ENCODE measurements at places on chromosomes 2 and 18.

- no peak for DNase-seq
These were observed 241.3 kb downstream of the RBM43 start for GRCh38 chr2:151020411-151020810.

- no peak for DNase-seq
These were observed 347.1 kb downstream of the TNS1 start for GRCh38 chr2:217655651-217656050.

- no peak for DNase-seq
These were observed 66.2 kb downstream of the ESCO1 start for GRCh38 chr18:21534327-21534726.

GRCh38 chr2:34337735-34338134, 738.6 kb upstream of the FAM98A start:
- no peak for DNase-seq

- no peak for DNase-seq
These were observed 97.3 kb upstream of the RGPD4 start for GRCh38 chr2:107729440-107729839.

DNA sequence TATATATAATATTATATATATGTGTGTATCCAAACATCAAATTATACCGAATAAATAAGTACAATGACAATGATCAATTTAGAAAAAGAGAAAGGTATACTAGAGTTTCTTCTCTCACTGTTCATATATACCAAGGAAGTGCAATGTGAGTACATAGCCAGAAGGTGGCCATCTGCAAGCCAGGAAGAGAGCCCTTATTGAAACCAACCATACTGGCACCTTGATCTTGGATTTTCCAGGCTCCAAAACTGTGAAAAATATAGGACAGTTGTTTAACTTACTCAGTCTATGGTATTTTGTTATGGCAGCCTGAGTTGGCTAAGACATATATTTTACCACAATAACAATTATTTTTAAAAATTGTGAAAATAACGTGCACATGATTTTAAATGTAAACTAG, 1490.2 kb upstream of the SLC39A10 start:
- DNase-seq, result no peak

- DNase-seq, result no peak
These were observed 557.9 kb downstream of the TNS1 start for GRCh38 chr2:217444932-217445331.

- DNase-seq, result no peak
These were observed 11.9 kb downstream of the STON1 start for GRCh38 chr2:48541666-48542389.

GRCh38 chr2:225117051-225117716, 74.9 kb upstream of the DOCK10 start:
- DNase-seq, result no peak

GRCh38 chr2:12318427-12319057, 398.2 kb upstream of the TRIB2 start:
- DNase-seq, result no peak

- no peak for DNase-seq
These were observed 159.5 kb downstream of the SETBP1 start for GRCh38 chr18:44840058-44840790.

DNA sequence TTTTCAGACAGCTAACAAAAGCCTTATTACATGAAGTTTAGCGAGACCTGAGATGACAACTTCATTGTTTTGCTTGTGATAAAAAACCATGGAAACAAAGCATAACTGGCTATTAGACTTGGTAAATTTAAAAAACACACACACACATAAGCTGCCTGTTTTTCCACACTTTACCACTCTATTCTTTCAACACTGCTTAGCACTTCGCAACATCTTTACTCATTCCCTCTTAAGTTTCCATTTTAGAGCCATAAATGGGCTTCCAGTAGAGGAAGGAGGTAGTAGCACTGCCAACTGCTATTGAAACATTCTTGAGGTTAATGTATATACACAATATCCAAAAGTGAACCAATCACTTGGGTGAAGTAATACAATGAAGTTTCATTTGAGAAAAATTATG, 54.1 kb downstream of the BAZ2B start:
- DNase-seq, result no peak

GRCh38 chr2:219437690-219438206, 3.1 kb downstream of the SPEG start:
- DNase-seq, result no peak

DNA sequence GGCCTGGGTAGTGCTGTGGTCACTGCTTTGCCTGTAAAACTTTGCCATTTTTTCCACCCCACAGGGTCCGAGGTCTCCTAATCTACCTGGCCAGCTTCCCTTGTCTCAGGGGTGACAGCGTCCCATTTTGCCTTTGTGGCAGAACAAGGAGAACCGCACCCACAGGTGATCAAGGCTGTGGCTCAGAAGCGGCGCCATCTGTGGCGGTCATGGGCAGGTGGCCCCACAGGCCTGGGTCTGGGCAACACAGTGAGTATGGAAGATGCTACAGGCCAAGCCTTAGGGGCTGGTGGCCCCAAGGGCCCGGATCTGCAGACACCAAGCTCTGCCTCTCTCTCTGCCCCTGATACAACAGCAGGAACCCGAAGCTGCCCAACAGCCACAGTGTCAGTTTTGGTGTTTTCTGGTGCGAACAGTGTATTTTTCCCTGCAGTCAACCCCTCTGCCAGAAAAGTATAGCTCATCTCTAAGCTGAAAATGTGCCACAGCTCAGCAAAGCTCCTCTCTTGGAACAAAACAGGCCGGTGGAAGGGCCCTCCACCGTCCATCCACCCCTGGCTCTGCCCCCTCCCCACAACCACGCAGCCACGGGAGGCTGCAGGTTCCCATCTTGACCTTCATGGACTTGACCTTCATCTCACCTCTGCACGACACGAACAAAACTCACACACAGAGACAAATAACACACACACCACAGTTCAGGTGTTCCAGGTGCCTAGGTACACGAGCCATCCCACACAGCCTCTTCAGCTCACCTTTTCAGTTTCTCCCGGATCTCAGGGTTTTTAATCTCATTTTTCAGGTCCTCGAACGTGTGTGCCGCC, 96.7 kb downstream of the PXDN start:
- DNase-seq, result no peak

DNA sequence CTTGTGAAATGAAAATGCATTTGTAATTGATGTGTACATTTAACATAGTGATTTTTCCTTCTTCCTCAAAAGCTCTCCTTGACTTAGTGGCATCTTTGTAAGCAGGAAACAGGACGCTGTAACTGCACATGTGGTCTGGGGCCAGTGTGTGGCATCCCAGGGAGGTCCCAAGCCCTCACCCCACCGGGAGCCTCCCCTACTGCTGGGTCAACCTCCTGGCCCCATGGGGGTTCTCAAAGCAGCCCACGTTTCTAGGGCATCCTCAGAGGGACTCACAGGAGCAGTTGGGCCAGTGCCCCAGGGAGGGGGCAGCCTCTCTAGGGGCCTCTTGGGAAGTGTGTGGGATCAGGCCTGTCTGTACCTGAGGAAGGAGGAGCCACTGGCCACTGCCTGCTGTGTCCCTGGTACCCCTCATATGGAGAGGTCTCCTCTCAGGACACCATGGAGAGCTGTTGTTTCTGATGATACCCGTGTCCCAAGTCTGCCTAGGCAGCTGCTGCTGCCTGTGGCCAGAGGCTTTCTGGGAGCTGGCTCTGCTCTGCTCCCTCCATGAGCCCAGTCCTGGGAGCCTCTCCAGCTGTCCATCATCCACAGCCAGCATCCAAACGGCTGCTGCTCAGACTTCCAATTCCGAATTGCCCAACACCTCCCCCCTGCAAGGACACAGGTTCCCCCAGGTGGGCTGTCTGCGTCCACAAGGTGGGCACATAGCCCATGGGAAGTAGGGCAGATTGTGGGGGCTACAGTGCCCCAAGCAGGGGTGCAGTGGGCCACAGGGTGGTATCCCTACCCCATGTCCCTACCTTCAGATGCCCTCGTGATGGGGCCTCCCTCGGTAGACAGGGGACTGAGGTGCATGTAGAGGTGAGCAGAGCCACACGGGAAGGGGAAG, 13.4 kb downstream of the ARHGEF4 start:
- DNase-seq, result no peak

DNA sequence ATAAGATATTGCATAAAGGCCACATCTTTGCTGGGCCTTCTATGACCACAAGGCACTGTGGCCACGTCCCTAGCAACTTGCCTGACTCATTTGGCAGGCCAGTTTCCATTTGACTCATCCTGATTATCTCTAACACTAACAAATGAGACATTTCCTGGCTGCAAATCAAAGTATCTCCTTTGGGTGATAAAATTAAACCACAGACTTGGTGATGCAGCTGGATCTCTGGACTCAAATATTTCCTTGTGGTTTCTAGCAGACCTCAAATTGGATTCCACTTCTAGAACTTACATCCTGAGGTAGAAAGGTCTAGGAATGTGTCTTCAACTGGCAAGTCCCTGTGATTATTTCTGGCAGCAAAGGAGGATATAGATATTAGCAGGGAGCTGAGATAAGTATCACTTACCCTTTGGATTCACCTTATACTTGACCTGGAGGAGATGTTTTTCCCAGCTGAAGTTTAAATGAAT, 167.9 kb upstream of the NXPH2 start:
- DNase-seq, result no peak

- DNase-seq, result no peak
These were observed 32.8 kb downstream of the PELI1 start for GRCh38 chr2:64111426-64111825.

- no peak for DNase-seq
These were observed 138.3 kb upstream of the STK17B start for GRCh38 chr2:196309691-196310090.

GRCh38 chr2:223269386-223269785, 217.4 kb downstream of the KCNE4 start:
- no peak for DNase-seq

DNA sequence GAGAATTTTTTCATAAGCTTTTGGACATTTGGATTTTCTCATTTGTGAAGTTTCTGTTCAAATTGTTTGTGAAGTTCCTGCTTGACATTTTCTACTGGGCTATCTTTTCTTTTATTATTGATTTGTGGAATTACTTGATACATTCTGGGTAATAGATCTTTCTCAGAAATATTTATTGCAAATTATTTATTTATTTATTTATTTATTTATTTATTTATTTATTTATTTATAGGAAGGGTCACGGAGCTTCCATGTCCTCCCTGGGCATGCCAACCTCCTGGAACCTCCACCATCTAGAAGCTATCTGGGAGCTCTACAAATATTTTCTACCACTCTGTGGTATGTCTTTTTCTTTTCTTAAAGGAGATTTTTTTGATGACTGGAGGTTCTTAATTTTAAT, 25.7 kb upstream of the SERPINB7 start:
- DNase-seq, result no peak

DNA sequence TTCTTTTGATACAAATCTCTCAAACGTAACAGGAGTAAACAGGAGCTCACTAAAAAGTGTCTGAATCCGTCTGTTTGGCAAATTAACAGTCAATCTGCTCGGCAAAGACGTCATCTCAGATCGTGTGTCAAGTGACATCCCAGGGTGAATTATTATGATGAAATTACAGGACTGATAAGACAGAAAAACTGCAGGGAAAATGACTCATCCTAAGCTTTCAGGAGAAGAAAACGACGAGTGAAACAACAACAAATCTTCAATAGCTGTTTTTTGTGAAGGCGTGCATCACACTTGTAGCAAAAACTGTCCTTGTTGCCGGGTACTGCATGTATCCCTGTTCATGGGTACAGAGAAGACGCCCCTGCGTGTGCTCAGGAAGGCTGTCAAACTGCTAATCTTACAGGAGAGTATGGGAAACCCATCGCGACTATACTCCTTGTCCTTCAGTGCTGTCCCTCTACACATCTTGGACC, 24.9 kb downstream of the EPB41L3 start:
- DNase-seq, result no peak

DNA sequence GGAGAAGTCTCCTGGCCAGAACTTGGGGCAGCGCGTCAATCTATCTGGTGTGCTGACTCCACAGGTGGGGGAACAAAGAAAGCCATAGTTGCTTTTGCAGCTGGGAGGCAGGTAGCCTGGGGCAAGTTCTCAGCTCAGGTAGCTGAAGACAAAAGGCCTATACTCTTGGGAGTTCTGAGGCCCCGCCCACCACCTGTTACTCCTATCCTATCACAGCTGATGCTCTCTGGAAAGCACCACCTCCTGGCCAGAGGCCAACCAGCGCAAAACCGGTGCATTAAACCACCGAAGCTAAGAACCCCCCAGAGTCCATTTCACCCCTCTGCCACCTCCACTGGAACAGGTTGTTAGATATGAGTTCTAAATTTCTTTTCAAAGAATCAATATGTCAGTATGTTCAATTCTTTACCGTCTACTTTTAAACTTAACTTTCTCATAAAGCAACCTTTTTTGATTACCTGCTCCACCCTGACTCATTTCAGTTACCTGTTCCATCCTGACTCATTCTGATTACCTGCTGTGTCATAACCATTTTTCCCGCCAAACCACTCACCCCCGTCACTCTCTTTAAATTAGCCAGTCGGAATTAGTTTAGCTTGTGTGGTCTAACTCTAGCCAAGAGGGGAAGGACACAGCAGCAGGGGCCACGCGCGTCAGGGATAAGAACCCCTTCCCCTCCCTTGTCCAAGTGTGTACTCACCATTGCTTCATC, 43.4 kb downstream of the UPP2 start:
- DNase-seq, result no peak

DNA sequence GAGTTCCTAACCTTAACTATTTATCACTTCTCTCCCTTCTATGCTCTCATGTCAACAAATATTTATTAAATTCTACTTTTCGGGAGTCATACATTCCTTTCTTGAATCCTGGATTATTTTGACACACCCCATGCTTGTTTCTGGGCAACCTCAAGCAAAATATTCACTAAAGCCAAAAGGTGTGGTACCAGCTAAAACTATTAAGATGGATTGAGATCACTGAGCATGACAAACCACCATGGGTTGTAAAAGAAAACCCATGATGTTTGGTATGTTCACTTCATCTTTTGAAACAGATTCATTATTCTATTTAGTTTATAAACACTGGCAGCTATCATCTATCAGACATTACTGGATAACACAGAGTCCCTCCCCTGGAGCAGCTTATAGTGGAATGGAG, 32.5 kb downstream of the DPP4 start:
- DNase-seq, result no peak

GRCh38 chr2:200913654-200914053, 24.5 kb downstream of the NIF3L1 start:
- DNase-seq, result no peak

DNA sequence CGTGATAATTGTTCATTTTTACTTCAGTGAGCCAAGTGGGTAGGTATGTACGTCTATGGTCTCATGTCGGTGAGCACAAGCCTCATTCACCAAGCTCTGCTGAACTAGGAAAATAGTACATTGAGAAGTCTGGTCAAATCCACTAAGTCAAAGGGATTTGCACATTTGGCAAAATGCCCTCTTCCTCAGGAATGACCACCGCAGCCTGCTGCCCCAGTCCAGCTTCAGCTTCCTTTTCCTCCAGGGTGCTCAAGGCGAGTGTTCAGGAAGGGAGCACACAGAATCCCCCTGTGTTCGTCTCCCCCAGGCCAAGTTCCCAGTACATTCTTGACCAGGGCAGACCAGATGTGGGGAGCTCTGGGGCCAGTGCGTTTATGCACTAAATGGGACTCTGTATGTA, 23.0 kb downstream of the TCF7L1 start:
- no peak for DNase-seq

GRCh38 chr2:126881591-126881990, 17.1 kb upstream of the TEX51 start:
- no peak for DNase-seq

All from stimulated activated CD8-positive, alpha-beta memory T cell treated with anti-CD3 and anti-CD28 coated beads, Interleukin-15, amount 100 ng/mL, for 4 hours (primary cell).